COR-L47 (cell line): ENCODE measurements at places on chromosomes 13 and 19.
A peak's percentile ranks its signal among the peaks of the same experiment; 100 is the strongest.

- DNase-seq = no peak
These were observed 9.2 kb downstream of the SHD start for GRCh38 chr19:4288091-4288777.

DNA sequence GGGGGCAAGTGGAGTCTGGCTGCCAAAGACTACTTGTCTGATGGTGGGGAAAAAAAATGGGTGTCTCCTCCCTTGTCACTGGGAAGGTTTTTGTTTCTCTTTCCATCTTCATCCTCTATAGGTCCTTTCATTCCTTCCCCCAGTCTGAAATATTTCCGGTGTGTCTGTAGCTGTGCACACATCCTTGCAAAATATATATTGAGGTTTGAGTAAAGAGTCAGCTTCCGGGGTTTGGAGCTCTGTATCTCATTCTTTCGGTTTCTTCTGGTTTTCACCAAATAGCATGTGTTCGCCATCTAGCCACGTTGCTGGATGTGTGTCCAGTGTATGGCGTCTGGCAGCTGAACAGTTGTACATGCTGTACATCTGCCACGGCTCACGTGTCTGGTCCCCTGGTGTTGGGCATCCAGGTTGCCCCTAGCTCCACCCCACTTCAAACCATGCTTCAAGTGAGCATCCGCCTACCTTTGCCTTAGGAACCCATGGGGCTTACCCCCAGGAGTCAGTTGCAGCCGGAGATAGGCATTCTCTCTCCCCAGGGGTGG is 142.2 kb downstream of the SIPA1L3 start:
- no peak for DNase-seq

DNA sequence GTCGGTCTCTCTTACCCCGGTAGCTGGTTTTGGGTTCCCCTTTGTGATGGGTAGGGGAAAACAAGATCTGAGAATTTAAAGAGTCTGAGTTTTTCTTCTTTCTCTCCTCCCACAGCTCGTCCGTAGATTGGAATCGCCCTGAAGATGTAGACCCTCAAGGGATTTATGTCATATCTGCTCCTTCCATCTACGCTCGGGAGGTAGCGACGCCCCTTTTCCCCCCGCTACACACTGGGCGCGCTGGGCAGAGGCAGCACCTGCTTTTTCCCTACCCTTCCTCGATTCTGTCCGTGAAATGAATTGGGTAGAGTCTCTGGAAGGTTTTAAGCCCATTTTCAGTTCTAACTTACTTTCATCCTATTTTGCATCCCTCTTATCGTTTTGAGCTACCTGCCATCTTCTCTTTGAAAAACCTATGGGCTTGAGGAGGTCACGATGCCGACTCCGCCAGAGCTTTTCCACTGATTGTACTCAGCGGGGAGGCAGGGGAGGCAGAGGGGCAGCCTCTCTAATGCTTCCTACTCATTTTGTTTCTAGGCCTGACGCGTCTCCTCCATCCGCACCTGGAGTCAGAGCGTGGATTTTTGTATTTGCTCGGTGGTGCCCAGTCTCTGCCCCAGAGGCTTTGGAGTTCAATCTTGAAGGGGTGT is 7.1 kb upstream of the SELENOV start:
- no peak for DNase-seq

DNA sequence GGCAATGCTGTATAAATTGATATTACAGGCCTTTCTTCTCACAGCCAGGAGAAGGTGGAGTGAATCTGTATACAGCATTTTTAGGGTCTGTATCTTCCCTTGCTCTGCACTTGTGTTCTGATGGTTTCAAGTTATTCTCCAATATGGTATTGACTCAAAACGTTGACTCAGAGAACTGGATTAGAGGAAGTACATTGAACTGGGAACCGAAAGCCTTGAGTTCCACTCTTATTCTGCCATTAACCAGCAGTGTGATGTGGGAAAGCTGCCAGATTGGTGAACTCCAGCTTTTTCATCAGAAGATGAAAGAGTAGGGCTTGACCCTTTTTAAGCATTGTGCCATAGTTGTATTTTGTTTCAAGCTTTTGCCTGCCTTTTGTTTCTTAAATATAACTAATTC is 167.7 kb downstream of the SPRY2 start:
- no peak for DNase-seq

- no peak for DNase-seq
These were observed 1363.5 kb upstream of the PCDH20 start for GRCh38 chr13:62779161-62779560.

DNA sequence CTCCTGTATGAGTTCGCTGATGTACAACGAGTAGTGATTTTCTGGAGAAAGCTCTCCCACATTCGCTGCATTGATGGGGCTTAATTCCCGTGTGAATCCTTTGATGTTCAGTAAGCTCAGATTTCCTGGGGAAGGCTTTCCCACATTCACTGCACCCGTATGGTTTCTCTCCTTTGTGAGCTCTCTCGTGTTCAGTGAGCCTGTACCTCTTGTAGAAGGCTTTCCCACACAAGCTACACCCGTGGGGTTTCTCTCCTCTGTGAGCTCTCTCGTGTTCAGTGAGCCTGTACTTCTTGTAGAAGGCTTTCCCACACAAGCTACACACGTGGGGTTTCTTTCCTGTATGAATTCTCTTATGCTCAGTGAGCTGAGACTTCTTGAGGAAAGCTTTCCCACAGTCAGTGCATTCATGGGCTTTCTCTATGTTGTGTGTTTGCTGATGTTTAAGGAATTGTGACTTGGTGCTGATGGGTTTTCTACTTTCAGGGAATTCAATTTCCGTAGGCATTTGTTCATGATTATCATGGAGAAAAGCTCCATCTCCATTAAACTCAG is 3.5 kb upstream of the ZNF577 start:
- DNase-seq = no peak

DNA sequence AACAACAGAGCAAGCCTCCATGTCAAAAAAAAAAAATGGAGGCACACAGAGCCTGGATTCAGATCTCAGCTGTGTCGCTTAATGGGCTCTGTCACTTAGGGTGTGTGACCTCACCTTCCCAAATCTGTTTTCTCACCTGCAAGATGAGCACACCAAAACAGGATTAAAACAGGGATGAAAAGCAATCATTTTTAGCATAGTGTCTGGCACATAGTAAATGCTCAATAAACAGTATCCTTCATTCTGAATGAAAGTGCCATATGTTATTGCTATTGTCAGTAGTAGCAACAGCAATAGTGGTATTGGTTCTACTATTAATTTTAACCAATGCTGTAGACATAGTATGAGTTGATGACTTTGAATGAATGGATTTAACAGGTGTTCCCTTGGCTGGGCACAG is 23.3 kb downstream of the SAMD4B start:
- no peak for DNase-seq

- peak; percentile 46 for DNase-seq
These were observed 6.3 kb downstream of the SLC7A1 start for GRCh38 chr13:29589234-29589633.

GRCh38 chr13:30744056-30744680 is 8.8 kb downstream of the ALOX5AP start:
- DNase-seq = no peak

DNA sequence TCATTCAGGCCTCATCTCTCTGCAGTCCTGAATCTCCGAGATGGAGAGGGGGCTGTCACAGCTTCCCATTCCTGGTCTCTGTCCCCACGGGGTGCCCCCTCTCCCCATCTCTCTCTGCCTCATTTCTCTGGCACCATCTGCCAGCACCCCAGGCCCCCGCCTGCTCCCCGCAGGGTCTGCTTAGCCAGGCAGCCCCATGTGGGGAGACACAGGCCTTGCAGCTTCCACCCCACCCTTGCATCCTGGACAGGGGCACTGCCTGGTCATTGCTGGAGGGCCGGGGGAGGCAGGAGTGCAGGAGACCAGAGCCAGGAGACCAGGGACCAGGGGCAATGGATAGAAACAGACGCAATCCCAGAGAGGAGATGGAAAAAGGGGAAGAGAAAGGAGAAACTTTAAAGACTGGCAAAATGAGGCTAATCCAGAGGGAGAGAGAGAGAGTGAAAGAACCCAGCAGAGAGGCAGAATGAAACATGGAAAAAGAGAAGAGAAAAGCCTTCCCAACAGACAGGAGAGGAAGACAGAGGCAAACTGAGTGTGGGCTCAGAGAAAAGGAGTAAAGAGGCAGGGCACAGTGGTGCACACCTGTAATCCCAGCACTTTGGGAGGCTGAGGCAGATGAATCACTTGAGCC is 8.8 kb upstream of the GIPR start:
- DNase-seq = no peak

DNA sequence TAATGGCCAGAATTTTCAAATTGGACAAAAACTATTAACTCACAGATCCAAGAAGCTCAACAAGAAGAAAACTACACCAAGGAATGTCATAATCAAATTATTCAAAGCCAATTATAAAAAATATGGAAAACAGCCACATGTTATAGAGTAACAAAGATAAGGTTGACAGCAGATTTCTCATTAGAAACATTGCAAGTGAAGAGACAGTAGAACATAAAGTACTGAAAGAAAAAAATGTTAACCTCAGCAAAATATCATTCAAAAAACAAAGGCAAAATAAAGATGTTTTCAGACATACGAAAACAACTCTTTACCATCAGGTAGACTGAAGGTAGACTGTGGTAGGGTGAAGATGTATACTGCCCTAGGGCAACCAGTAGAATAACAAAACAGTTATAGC is 83.4 kb downstream of the KCNRG start:
- DNase-seq = no peak

DNA sequence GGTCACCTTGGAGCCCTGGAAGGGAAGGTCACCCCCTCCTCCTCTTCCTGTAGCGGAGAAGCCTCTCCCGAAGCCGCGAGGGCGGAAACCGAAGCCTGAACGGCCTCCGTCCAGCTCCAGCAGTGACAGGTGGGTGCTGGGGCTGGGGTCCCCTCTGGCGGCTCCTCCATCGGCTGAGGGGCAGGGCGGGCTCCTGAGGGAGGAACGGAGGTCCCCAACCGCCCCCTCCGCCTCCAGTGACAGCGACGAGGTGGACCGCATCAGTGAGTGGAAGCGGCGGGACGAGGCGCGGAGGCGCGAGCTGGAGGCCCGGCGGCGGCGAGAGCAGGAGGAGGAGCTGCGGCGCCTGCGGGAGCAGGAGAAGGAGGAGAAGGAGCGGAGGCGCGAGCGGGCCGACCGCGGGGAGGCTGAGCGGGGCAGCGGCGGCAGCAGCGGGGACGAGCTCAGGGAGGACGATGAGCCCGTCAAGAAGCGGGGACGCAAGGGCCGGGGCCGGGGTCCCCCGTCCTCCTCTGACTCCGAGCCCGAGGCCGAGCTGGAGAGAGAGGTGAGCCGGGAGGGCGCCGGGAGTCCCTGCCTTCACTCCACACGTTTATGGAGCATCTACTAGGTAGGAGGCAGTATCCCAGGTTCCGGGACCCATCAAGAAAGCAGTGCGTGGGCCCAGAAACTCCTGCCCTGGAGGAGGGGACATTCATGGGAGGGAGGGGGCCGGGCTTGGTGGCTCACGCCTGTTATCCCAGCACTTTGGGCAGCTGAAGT is 22.0 kb downstream of the HDGFL2 start:
- no peak for DNase-seq

DNA sequence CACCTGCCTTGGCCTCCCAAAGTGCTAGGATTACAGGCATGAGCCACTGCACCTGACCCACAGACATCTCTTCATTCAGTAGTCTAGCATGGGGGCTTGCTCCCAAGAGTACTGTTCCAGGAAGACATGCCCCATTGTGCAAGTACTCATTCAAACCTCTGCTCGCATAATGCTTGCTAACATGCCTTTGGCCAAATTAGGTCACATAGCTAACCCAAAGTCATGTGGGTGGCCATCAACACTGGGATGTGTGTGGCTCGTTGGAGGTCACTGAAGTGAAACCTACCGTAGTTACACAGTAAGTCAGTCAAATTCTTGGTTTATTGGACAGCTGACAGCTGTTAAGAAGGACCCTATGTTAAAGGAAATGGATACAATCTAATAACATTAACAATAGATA is 20.3 kb downstream of the RFXAP start:
- DNase-seq = no peak

DNA sequence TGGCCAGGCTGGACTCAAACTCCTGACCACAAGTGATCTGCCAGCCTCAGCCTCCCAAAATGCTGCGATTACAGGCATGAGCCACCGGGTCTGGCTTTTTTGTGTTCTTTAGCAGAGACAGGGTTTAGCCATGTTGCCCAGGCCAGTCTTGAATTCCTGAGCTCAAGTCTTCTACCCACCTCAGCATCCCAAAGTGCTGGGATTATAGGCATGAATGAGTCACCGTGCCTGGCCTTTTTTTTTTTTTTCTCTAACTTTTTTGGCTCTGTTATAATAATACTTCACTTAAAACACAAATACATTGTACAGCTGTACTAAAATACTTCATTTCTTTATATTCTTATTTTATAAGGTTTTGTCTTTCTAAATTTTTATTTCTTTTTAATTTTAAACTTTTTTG is 599.5 kb upstream of the PCDH9 start:
- no peak for DNase-seq

DNA sequence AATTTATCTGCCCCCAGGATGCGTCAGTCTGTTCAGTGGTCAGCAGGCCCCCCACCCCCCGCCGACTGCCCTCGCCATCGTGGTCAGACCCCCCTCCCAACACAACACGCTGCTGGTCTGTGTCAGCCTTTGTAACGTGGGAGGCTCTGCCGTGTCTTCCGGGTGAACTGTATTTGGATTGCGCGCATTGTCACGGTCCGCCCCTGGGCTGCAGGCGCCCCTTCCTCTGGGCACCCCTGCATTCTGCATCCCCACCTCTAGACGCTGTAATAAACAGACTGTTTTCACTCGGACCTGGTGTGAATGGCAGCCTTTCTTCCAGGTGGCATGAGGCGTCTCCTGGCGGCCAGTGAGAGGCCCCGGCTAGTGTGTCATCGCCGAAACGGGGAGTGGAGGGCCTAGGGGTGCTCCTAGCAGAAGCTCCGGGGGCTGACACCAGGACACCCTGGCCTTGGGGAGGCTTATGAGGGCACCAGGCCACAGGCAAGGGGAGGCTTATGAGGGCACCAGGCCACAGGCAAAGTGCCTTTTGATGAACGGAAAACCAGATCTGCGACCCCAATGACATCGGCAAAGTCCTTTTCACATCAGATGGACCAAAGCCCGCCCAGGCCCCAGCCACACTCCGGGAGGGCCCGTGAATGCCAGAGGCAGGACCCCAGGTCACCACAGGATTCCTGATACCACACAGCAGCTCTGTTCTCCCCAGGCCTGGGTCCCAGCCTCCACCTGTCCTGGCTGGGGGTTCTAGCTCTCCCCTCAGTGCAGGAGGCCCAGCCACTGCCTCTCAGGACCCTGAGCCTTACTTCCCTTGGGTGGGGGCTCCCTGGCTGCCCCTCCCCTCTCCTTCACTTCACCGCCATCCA is 3.6 kb downstream of the PLEKHJ1 start:
- DNase-seq = no peak

DNA sequence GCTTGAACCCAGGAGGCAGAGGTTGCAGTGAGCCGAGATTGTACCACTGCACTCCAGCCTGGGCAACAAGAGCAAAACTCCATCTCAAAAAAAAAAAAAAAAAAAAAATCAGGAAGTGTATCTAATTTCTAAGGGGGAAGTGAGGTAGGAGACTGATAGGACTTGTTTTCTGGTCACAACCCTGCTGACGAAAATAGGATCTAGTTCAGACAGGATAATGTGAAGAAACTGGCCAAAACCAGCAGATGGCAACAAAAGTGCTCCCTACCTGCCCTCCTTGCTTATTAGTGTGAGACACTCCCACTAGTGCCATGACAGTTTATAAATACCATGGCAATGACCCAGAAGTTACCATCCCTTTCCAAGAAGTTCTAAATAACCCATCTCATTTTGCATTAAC is 36.0 kb upstream of the KPNA3 start:
- no peak for DNase-seq
